ENCODE measurements at places on chromosomes 3 and 15.

DNA sequence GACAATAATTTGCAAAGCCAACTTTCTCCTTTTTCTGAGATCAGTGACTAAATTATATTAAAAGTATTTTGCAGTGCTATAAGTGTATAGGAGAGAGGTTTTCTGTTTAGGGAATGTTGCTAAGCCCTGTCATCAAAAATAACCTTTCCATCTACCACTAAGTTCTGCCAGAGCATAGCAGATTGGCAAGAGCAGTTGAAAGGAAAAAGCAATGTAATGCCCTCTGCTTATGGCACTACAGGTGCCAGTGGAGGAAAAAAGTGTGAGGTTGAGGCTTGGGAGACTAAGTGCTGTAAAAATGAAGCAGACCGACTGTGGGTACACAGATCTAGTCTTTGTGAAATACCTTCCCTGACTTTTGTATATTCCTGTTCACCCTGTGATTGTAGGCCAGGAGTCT is 11.5 kb downstream of the FILIP1L start:
- DNase-seq, result no peak

GRCh38 chr15:50685191-50685975 is 1.2 kb downstream of the TRPM7 start:
- DNase-seq, result no peak

DNA sequence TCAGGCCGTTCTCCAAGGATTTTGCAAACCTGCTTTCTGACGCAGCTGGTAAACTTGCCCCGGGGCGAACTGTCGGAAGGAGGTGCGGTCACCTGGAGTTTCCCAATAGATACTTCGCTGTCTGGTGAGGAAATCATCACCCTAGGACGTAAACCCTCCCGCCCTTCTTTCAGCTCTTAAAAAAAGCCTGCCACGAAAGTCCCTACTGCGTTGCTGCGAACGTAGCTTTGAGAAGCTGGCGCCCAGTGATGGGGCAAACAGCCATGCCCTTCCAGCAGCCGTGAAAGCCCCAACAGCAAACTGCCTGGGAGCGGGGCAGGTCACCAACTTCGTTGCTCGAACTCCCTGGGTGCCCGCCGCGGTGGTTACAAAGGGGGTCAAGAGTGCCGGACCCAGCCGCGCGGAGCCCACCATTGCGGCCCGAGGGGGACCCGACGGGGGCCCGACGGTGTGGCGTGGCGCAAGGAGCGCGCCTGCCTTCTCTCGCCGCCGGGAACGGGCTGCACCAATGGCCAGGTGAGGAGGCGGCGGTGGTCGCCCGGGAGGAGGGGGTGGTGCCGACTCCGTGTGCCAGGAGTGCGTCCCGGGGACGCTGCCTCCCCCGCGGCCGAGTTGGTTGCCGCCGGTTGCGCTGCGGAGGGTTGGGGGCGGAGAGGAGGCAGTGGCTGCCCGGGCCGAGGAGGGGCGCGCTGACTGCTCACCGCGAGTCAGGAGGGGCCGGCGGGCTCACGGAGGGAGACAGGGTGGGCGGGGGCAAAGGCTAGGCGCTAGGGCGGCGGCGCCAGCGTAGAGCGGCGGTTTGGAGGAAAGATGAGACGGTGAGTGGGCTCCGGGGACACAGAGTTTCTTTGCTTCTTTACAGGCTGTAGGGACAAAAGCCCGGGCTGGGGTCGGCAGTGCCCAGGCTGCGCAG is at the start of gene PHLDB2:
Gene PHLDB2, plus strand, starts transcription at position 205 of the 913 bp plus-strand sequence. CDS start 24,813 bp downstream, outside the sequence.
- peak; percentile 61 for DNase-seq

DNA sequence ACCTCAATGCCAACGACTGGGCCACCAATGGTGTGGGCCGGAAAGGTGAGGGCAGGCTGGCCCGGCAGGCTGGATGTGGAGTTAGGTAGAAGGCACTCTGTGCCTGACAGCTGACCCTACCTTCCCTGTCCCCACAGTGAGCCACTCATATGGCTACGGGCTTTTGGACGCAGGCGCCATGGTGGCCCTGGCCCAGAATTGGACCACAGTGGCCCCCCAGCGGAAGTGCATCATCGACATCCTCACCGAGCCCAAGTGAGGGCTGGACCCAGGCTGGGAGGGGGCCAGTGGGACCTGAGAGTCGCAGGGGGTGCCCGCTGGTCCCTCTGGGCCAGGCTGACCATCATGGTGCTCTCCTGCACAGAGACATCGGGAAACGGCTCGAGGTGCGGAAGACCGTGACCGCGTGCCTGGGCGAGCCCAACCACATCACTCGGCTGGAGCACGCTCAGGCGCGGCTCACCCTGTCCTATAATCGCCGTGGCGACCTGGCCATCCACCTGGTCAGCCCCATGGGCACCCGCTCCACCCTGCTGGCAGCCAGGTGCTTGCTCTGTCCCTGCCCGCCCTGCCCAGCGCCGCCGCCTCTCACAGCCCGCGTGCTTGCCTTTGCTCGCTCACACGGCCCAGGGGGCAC is 4.5 kb upstream of the FES start:
- no peak for DNase-seq

DNA sequence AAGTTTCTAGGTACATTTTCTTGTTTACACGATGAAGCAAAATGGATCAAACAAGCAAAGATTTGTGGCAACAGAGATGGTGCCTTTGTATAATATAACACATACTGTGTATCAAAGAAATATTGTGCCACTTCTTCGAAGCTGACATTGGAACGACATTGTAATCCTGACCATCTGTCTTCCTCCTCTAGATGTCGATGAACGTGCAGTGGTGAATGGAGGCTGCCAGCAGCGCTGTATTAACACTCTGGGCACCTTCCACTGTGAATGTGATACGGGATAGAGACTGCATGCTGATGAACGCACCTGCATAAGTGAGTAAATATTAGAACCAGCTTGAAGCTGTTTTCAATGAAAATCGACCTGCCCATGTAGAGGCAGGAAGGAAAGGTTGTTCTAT is 613.3 kb upstream of the GOLIM4 start:
- DNase-seq, result no peak

DNA sequence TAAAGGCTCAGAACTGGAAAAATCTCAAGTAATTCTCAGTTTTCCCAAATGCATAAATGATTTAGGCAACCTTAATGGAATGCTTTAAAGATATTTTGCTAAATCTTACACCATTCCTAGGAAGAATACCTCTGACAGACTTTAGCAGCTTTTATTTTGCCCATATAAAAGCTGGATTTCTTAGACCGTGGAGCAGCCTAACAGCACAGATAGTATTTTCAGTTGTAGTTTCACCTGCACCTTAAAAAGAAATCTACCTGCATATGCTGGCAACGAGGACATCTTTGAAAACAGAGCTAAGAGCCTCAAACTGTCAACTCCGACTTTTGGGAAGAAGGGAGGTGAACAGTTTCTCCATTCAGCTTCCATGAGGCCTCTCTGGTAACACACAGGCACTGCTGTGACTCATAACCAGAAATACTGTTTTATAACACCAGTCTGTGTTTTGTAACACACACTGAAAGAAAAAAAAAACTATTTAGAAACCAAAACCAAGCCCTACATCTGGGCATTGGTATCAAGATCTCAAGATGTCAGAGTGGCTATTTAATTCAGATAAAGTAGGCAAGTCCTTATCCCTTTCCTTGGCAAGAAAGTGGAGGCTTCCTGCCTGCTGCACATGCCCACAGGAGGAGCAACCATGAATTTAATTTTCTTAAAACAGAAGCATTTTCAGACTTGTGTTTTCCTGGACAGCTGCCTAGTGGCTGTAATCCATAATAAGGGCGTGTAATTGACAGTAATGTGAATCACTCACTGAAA is 181.5 kb upstream of the ICE2 start:
- DNase-seq, result no peak

GRCh38 chr3:183155499-183155898 is 7.0 kb downstream of the LAMP3 start:
- DNase-seq, result no peak

DNA sequence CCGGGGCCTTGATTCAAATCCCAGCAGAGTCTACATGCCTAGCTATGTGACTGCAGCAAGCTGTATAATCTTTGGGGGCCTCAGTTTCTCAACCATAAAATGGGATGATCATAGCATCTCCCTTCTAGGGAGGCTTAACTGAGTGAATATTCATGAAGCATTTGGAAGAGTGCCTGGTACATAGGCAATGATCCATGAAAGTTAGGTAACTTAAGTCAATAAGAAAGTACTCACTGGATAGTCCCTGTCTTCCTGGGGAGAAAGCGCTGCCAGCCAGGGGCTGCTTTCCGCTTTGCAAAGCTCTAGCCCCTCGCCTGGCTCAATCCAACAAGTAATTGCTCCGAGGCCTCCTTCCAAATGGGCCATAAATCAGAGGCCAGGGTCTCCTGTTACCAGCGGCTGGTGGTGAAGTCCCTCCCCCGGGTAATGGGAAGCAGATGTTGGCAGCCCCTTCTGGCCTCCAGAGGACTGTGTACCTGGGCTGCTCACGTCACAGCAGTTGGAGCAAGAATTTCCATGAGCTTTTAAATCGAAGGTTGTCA is 521.9 kb upstream of the PROK2 start:
- DNase-seq, result no peak

DNA sequence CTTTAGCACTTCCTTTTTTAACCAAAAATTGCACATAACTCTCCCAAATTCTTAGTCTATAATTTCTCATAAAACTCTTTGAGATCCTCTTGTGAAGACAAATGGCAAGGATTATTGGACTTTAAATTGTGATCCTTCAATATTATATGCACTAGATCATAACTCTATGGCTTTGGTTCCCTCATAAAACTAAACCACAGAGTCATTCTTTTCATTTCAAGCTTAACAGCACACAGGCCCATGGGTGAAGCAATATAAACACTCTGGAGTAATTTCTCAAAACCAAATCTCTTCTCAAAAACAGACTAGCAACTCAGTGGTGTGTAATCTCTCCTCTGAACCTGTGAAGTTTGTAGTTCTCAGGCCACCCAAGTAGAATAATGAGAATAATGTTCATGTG is 171.0 kb upstream of the NECTIN3 start:
- DNase-seq, result no peak

DNA sequence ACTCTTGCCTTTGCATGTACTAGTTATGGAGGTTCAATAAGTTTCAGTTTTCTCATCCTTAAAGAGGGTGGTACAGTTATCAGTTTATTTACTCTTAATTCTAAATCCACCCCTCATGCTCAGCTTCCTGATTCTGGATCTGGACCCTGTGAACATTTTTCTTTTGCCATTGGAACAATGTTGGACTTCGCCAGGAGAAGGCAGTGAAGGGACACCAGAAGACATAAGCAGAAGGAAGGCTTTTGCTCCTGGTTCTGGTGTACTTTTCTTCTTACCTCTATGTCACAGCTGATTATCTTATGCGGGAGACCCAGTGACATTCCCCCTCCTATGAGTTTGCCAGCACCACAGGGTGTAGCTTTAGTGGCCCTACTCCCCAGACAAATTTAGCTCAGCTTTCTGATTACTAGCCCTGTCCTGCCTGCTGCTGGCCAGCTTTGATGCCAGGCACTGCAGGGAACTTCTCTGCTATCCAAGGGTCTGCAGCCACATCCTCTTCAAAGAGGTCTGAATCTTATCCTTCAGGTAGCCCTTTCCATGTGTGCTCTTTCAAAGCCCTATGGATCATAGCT is 466.3 kb upstream of the EPHA3 start:
- DNase-seq, result no peak

DNA sequence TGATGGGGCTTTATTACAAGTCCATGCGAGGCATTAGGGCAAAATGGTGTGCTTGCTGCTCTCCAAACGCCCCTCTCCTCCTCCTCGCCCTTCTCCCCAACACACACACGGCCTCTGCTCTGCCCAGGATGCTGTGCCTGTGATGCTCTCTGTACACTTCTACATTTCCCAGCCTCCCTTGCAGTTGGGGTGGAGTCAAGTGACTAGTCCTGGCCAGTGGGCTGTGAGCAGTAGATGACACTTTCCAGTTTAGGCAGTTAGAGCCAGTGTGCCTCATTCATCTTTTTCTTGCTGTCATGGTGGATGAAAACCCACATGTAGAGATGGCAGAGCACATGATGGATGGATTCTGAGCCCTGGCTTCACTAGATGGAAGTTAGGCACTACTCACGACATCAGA is 5.4 kb downstream of the TRH start:
- no peak for DNase-seq

DNA sequence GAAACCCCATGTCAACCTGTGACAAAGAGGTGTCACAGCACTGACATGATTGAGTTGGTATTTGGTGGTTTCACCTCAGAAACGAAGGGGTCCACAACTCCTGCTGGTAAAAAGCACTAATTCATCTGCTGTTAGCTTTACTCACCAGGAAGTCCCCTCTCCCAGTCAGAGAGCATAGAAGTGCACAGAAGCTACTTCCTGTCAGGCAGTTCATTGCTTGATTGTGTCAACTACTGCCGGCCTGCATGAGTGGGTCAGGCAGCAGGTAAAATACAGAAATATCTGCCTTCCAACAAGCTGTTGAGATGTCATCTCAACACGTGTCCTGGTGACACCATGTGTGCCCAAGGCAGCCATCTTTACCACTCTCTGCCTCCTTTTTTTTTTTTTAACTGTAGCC is 596.6 kb upstream of the NR2F2 start:
- DNase-seq, result no peak

DNA sequence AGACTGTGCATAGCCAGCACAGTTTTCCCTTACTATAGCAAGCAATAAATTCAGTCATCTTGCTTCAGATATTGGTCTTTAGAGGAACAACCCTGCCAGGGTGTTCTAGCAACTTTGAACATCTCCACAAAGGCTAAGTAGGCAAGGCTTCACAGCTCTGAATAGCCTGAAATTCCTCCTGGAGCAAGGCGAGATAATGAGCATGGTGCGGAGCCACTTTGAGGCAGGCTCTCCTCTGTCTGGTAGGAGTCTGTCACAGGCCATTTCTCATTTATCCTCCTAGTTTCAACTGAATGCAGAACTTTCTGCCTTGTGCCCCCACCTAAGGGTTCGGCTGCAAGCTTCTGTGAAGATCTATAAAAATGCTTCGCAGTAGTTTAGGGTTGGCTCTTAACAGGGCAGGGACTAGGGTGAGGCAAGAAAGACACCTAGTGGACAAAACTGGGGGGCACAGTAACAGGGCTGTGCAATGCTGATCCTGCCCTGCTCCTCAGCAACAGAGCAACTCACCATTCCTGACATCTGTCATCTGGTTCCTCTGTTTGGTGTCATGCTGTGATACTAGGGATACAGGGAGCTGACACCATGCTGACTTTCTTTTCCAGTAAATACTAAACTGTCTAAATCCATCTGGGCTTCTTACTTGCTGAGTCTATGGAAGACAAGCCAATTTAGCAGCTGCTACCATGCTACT is 16.6 kb upstream of the EHHADH start:
- no peak for DNase-seq
